EH (cell line): ENCODE measurements at places on chromosomes 2 and 18.

DNA sequence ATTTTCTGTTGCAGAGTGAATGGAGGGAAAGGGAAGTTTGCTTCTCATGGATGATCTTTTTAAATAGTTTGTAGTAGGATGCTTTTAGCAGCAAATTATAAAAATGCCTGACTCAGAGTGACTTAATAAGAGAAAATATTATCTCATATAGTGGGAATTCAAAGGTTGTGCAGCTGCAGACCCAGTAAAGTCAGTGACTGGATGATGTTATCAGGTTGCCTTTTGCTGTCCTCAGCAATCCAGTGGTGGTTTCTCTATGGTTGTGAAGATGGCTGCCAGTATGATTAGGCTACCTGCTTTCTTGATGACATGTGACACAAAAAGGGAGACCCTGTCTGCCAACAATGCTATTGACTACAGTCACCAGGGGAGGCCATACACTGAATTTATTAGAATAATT is 184.8 kb downstream of the DIS3L2 start:
- peak; percentile 52 for DNase-seq

- no peak for DNase-seq
Measured at GRCh38 chr18:44862112-44862511, 181.4 kb downstream of the SETBP1 start.

DNA sequence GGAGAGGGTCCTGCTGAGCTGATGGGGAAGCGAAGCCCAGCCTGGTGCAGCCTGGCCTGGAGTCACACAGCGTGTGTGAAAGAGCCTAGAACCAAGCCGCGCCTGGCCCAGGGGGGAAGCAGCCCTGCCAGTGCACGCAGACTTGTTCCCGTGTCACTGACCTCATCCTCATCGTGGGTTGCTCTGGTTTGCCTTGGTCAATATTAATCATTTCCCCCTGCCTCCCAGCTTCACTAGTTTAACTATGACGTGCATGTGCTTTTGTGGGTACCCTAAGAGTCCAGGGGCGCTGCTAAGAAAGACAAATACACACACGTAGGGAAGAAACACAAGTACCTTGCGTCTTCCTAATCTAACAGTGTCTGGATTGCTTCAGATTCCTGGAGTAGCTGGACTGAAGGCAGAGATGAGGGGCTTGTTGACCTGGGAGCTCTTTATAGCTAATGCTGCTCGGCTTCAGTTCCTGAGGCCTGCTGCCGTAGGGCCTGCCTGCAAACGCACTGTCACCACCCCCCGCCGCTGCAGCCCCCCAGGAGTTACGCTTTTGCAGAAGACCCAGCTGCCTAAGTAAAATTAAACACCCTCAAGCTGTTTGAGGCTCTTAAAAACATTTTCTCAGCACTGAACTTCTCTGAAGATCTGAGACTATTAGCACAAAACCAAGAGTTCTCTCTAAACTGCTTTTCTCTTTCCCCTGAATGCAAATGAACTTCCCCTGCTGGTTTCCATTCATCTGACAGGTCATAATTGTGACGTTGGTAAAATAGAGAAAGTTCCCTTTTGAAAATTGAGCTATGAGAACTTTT is 159.2 kb downstream of the FAM210A start:
- no peak for DNase-seq

GRCh38 chr2:74206180-74206688 is 7.8 kb downstream of the MTHFD2 start:
- DNase-seq, result peak; percentile 63

GRCh38 chr2:231671270-231672050 is 36.9 kb upstream of the PTMA start:
- no peak for DNase-seq

- DNase-seq, result no peak
Measured at GRCh38 chr18:31680433-31680811, 4.0 kb downstream of the B4GALT6 start.

DNA sequence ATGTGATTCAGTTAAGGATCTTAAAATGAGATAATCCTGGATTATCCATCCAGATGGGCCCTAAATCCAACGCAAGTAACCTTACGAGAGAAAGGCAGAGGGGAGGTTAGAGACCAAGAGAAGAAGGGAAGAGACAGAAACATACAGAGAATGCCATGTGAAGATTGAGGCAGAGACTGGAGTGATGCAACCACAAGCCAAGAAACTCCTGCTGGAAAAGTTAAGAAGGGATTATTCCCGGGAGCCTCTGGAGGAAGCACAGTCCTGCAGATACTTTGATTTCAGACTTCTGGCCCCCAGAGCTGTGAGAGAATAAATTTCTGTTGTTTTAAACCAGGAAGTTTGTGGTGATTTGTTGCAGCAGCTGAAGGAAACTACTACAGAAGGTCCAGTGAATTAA is 992.7 kb downstream of the BCL11A start:
- no peak for DNase-seq

DNA sequence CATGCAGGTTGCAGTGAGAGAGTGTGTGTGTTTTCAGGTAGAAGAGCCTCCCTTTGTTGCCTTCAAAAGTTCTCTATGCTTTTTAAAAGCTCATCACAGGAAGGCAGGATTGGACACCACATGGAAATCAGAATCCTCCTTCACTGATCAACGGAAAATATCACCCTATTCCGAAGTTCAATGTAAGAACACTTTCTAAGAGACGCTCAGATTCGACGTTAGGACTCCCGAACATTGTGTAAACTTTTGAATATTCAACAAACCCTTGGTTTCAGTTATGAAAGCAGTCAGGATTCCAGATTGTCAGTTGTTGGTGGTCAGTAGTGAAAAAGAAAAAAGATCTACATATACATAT is 561.4 kb upstream of the ID2 start:
- no peak for DNase-seq

GRCh38 chr18:3869848-3870247 is 419.9 kb downstream of the TGIF1 start:
- DNase-seq, result peak; percentile 73

GRCh38 chr2:36567711-36568408 is 30.1 kb downstream of the FEZ2 start:
- DNase-seq, result peak; percentile 61

- peak; percentile 61 for DNase-seq
Measured at GRCh38 chr2:20224716-20225293, at the start of gene SDC1. SDC1 (minus strand) TSS chr2:20225130; CDS start chr2:20224867, 263 bp downstream.

DNA sequence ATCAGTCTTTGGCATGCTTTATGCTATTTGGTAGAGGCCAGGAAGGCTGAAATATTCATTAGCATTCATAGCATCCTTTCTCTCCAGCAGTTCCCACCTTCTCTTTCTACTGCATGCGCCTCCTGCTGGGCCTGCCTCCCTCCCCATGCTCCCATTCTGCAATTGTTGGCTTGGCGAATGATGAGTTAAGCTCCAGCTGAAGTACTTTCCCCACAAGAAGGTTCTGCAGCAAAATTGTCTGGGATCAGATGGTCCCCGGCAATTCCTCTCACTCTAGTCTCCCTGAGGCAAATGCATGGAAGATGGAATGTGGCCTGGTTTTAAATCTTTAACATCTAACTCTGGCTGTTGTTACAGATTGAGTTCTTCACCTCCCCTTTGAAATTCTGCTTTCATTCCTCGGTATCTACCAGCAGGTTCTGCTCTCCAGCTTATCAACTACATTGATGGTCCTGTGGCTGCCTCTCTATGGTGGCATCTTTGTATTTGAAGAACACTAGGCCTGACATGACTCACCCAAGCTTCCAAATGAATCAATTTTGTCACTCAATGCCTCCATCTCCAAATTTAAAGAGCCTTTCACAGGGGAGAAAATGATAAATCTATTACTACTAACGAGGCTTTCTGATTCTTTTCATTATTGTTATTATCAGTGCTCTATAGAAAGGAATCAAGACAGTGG is 55.9 kb downstream of the KCTD18 start:
- no peak for DNase-seq

- peak; percentile 79 for DNase-seq
Measured at GRCh38 chr2:157696036-157696435, 67.4 kb upstream of the ACVR1C start.

DNA sequence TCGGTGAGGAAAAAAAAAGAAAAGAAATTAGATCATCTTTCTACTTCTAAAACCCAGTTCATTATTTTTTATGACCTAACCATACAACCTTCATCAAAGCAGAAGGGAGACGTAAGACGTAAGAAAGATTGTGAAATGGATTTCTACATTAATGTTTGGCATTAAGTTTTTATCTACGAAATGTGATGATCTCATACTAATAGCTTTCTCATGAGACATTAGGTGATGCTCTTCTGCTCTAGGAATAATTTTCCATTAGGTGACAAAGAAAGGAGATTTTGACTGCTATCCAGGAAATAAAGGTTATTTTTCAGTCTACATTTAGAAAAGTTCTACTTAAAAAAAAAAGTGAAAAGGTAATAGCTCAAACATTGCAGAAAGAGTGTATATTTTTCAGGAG is 748.6 kb downstream of the ERBB4 start:
- no peak for DNase-seq

- DNase-seq, result peak; percentile 90
Measured at GRCh38 chr2:11406267-11406957, 59.5 kb downstream of the E2F6 start.
